ENCODE measurements at places on chromosomes 1 and 21.

GRCh38 chr1:5990913-5991312 is 1.3 kb downstream of the NPHP4 start:
- no peak for DNase-seq

GRCh38 chr21:16569679-16570078 is 839.9 kb downstream of the USP25 start:
- DNase-seq = no peak

- peak; percentile 85 for DNase-seq
Observed at GRCh38 chr1:156623946-156624813, 5.0 kb downstream of the HAPLN2 start.

- no peak for DNase-seq
Observed at GRCh38 chr1:103496014-103496635, 29.4 kb upstream of the RNPC3 start.

DNA sequence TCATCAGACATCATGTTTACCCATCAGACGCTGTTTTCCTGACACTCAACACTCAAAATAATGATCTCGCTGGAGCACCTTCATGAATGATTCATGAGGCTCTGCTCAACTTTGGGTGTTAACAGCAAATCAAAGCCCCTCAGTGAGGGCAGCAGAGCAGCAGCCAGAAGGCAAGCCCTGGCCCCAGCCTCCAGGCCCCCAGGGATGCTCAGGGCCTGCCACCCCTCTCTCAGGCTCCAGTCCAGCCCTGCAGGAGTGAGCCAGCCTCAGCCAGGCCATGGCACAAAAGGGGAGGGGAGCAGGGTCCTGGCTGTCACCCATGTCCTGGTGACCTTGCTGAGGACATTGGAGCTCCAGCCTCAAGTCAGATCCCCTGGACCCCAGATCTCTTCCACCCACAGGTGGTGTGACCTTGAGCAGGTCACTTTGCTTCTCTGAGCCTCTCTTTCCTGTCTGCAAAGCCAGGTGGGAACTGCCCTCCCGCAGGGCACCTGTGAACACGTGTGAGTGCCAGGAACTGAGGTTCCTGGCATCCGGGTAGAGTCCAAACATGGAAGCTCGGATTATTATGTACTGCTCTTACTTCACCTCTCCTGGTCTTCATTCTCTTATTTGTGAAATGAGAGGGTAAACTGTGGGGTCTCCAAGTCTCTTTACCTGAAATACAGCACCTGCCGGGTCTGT is 161.6 kb upstream of the VAMP3 start:
- DNase-seq = no peak

- no peak for DNase-seq
Observed at GRCh38 chr1:54600947-54601721, 22.2 kb downstream of the FAM151A start.

DNA sequence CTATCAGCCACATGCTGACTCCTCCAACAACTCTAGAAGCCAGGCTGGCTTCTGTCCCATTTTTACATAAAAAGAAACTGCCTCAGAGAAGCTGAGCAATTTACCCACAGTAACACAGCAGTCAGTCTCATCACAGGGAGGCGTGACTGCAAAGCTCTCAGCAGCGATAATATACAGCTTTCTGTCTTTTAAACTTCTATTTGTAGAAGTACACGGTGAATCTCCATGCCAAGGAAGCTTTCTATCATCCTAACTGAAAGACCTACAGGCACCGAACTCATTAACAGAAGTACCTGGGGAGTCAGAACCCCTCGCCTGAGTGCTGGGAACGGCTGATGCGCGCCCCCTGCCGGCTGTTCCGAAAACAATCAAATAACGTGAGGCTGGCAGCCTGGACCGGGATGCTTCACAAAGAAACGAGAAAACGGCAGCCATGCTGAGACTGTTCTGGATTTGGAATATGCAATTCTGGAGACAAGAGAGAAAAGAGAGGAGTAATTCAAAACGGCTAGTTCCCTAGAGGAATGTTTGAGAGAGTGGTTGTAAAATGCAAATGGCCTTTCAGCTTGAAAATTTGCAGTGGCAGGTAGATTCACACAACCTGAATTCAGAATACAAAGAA is 43.5 kb upstream of the RAB4A start:
- peak; percentile 88 for DNase-seq

DNA sequence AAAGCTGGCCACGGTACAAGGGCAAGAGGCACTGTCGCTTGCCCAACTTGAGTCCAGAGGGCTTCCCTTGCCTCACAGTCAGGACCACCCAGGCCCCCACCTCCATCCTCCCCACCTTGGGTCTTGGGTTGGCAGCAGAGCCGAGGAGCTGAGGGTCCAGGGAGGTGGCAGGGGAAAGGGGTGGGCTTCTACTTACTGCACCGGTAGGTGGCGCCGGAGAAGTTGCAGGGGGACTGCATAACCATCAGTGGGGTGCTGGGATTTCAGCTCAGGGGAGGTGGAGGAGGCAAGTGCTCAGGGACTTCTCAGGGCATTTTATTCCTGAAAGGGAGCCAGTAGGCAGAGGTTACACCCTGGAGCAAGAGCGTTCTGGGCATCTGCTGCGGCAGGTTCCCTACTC is 44.0 kb downstream of the TRIM62 start:
- peak; percentile 78 for DNase-seq

GRCh38 chr21:33443194-33443593 is 36.6 kb downstream of the TMEM50B start:
- no peak for DNase-seq

DNA sequence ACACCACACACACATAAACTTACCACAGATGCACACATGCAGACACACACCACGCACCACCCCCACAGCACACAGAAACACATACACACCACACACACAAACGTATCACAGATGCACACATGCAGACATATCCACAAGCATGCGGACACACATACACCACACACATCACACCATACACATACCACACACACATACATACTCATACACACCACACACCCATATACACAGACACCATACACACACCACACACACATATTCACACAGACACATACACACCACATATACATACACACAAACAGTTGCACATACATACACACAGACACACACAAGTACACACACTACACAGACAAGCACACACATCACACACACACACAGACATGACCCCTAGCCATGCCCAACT is 37.5 kb upstream of the PDE9A start:
- DNase-seq = no peak

DNA sequence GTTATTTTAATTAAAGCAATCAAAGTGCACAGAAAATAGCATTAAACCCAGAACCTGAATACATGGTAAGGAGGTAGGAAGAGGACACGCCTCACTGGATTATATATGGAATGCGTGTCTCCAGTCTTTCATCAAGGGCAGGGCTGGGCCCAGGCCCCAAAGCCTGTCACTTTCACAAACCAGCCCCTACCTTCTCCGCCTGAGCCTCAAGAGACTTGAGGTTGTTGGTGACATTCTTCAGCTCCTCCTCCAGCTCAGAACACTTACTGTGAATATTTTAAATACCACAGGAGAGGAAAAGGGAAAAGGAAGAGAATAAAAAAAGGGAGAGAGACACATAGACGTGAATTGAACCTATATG is 16.3 kb upstream of the NUP210L start:
- no peak for DNase-seq

DNA sequence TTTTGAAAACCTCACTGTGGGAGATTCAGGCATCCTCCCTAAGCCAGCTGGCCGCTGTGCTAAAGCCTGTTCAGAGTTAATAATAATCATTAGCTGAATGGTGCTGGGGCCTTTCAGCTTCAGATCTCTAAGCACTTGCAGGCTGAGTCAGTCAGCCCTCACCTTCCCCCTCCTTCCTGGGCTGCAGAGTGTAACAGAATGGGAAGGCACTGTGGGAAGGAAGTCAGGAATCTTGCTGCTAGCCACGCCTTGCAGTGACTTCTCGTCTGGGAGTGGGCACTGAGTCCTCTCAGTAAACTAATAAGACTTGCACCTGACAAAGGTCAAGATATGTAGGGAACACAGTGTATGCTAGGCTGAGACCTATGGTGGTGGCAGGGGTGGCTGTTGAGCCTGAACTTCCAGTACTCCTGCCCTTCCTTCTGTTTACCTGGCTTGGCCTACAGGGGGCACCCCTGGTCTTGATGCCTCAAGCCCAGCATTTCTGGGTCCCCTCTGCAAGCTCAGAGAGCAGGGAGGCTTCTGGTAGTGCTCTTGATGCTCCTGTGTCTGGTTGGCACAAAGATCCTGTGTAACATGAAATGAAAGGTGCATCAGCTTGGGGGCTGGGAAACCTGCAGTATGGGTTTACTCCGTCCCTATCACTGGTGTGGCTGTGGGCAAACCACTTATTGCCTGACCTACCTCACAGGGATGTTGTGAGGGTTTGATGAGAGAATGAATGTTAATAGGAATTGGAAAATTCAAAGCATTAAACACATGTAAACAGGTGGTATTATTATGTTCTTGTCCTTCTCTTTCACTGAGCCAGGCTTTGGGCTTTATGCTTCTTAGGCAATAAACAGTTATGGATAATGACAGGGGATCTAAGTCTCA is 6.0 kb downstream of the CYB561D1 start:
- DNase-seq = no peak

GRCh38 chr1:204443260-204443619 is 31.6 kb upstream of the PPP1R15B start:
- no peak for DNase-seq

Measured in ecto neural progenitor cell (in vitro differentiated cells).